NCI-H1436 treated with DMSO at 0.1 percent for 48 hours (cell line): ENCODE measurements at places on chromosomes 4 and X.

DNA sequence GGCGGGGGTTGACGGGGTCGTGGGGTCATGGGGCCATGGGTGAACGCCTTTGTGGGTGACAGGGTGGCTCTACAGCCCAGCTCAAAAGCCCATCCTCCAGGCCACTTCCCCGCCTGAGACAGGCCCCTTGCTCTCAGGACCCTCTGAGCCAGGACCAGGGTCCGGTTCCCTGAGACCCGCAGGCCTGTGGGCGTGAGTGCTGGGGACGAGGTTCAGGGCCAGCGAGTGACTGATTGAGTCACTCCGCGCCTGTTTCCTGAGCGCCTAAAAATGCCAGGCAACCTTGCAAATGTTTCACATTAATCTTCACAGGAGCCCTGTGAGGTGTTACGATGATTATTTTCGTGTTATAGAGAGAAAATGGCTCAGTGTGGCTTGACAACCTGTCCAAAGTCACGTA, 97.8 kb downstream of the ZNF674 start:
- DNase-seq: no peak

GRCh38 chr4:76658231-76659102, 223.4 kb downstream of the SHROOM3 start:
- no peak for DNase-seq

GRCh38 chr4:131551306-131551705, 1597.8 kb upstream of the PCDH10 start:
- no peak for DNase-seq

- no peak for DNase-seq
Measured at GRCh38 chrX:118507766-118508165, 12.2 kb downstream of the DOCK11 start.

GRCh38 chr4:184168406-184169019, 49.2 kb downstream of the ENPP6 start:
- DNase-seq: no peak

- no peak for DNase-seq
Measured at GRCh38 chr4:161952382-161952781, 211.4 kb downstream of the FSTL5 start.

DNA sequence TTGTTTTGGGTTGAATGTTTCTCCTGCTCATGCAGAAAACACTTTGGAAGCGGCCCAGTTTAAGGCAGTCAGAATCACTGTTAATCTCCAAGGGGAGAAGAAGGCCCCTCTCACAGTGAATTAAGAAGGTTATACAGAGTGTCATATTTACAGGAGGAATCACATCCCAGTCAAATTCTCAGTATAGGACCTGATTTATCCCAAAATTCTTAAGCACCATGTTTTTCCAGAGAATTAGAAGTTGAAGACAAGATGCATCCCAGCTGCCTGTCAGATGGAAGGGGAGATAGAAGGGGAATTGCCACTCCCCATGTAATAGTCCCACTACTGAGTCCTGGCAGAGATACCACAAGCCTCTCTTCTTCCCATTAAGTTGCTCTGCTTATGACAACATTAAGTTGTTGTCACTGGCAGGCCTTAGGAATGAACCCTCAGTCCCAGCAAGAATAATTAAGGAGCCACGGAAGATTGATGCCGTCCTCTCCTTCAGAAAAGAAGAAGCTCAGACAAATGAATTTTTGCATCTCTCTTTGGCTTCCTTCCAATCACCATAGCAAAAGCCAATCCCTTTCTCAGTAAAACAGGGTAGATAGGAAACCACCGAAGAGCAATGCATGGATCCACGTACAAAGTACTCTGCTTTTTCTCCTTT, 138.4 kb downstream of the LDB2 start:
- DNase-seq: no peak

- DNase-seq: no peak
Measured at GRCh38 chr4:6001680-6002491, 16.3 kb downstream of the C4orf50 start.
